A172 (cell line): ENCODE measurements at places on chromosomes 1 and 21. TPM values are rescaled to one million over a fixed set of nuclear protein-coding genes. Genes with fewer than 3 reads are reported as not detected.
A peak's percentile ranks its signal among the peaks of the same experiment; 100 is the strongest.

GRCh38 chr1:89681045-89681729 lies 48.3 kb downstream of the LRRC8C start:
- DNase-seq, result no peak

DNA sequence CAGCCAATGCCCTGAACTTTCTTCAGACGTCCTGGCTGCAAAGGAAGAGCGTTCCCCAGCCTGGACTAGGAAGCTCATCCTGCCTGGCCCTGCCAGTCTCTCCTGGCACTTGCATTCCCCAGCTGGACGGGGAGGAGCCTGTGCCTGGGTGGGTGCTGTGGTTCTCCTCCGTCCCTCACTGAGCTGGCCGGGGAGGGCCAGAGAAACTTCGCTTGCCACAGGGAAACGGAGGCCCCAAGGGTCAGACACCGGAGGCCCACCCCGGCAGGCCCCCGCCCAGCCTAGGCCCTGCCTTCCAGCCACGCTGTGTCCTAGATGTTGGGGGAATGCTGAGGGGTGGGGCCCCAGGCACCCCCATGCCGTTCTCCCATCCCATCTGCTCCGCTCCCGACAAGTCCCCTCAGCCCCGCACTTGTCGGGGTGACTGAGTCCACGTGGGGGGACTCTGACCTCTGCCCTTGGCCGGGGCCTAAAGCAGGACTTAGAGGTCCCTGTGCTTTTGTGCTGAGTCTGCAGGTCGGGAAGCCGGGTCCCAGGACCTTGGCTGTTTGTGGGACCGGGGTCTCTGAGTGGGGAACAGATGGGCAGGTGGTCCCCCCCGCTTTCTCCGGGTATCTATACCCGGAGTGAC lies 4.8 kb downstream of the FTCD start:
- DNase-seq, result no peak

GRCh38 chr1:209318181-209319056 lies 265.1 kb upstream of the CAMK1G start:
- peak; percentile 73 for DNase-seq

DNA sequence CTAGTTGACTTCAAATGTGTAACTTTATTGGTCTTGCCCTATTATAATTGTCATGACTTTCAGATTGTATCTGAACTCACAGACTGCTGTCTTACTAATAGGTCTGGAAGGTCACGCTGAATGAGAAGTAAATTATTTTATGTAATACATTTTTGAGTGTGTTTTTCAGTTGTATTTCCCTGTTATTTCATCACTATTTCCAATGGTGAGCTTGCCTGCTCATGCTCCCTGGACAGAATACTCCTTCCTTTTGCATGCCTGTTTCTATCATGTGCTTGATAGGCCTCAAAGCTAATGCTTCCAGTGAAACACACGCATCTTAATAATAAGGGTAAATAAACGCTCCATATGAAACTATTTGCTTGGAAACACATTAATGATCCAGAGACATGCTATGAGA lies 7.3 kb downstream of the RGS4 start:
- no peak for DNase-seq

- DNase-seq, result no peak
These were observed 212.8 kb downstream of the FMN2 start for GRCh38 chr1:240304466-240304865.

DNA sequence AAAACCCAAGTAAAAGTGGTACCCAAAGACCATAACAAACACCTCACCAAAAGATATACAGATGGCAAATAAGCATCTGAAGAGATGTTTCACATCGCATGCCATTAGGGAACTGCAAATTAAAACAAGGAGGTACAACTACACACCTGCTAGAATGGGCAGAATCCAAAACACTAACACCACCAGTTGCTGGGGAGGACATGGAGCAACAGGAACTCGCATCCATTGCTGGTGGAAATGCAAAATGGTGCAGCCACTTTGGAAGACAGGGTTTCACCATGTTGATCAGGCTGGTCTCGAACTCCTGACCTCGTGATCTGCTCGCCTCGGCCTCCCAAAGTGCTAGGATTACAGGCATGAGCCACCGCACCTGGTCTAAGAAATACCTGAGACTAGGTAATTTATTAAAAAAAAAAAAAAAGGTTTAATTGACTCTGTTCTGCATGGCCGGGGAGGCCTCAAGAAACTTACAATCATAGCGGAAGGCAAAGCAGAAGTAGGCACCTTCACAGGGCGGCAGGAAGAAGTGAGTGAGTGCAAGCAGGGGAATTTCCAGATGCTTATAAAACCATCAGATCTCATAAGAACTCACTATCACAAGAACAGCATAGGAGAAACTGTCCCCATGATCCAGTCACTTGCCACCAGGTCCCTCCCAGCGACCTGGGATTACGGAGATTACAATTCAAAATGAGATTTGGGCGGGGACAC lies 30.2 kb upstream of the PRSS38 start:
- no peak for DNase-seq

DNA sequence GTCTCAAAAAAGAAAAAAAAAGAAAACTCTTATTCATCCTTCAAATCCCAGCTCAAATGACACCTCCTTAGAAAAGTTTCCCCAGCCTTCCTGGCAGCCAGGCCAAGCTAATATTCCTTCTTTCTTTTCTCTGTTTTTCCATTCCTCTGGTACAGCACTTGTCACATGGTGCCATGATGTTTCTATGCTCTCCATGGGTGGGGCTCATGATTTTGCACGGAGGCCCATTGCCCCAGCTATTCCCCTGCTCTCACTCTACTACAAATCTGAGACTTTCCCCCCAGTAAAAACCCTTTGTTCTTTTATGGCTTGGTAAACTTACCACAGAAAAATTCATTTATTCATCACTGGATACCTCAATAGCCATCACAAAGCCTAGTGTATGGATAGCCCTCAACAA lies 26.5 kb downstream of the OLFML2B start:
- no peak for DNase-seq

DNA sequence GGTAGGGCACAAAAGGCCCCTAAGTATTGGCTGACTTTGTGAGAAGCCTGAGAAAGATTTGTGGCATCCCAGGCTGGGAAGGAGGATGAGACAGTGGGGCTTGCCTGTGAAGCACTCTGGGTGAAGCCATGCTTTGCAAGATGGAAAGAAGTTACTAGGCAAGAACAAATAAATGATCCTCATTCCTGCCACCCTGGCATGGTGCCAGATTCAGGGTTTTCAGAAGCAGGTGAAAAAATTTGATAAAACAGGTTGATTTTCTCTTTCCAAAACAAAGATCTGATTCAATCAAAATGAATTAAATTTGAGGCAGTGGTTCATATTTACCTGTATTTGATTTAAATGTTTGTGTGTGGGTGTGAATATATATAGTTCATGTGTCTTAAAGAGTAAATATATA lies 386.9 kb upstream of the PROX1 start:
- no peak for DNase-seq

- DNase-seq, result no peak
These were observed 105.7 kb downstream of the ZNF281 start for GRCh38 chr1:200304171-200304570.

- DNase-seq, result no peak
These were observed 5.2 kb upstream of the BACH1 start for GRCh38 chr21:29293495-29293894.

GRCh38 chr1:226788965-226789364 lies 49.9 kb upstream of the ITPKB start:
- DNase-seq, result no peak

GRCh38 chr21:31592963-31593560 lies 66.4 kb upstream of the SOD1 start:
- no peak for DNase-seq

- peak; percentile 66 for DNase-seq
These were observed 2.0 kb upstream of the ATP13A2 start for GRCh38 chr1:17013491-17014320.

DNA sequence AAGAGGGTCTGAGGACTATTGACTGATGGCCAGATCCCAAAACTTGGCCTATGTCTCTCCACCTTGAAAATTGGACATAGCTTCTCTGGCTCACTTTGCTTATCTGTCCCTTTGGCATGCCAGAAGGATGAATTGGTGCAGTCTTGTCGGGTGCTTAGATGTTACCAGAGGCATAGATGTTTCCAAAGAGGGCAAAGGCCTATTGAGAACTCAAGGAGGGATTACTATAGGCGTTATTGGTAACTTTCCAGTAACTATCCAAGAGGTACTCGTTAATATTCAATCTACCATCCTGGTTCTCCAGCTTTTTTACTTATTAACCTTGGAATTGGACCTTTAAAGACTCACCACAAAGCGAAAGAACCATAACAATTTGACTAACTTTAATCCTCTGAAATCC lies 368.3 kb upstream of the ESRRG start:
- DNase-seq, result no peak

DNA sequence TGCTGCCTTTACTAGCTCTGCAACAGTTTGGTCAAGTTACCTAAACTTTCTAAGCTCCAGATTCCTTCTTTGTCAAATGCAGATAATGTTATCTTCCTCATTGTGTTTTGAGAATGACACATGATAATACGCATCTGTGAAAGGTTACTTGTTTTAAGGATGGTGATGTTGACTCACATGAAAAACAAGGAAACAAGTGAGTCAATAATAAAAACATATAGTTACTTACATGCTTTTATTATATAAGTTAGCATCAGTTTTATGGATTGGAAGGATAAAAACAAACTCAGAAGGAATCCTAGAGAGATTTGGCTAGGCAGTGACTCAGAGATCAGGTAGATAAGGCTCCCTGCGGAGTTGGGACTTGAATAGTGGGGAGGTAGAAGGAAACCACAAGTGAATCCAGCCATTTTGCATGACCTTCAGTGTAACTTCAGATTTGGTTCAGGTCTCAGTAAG lies 144.6 kb downstream of the LMO4 start:
- DNase-seq, result peak; percentile 55

KRTAP22-1 gene
- not detected in 2 replicates for total RNA-seq

KCNJ9 gene
- total RNA-seq, result not detected in 2 replicates

KCNA2 gene
- total RNA-seq, result 0.02 TPM in 1 of 2 replicates, not detected in the other

LIN28A gene
- not detected in 2 replicates for total RNA-seq

SPRR1A gene
- total RNA-seq, result not detected in 2 replicates

MNDA gene
- total RNA-seq, result not detected in 2 replicates

AQP10 gene
- total RNA-seq, result not detected in 2 replicates

FALEC gene
- 0.55 TPM in 1 of 2 replicates, not detected in the other for total RNA-seq

AGL gene
- total RNA-seq, result 8.5 and 8.8 TPM in 2 replicates

TMEM53 gene
- 3.7 and 4.6 TPM in 2 replicates for total RNA-seq
